ENCODE measurements at places on chromosomes 16 and 17.
A peak's percentile ranks its signal among the peaks of the same experiment; 100 is the strongest.

DNA sequence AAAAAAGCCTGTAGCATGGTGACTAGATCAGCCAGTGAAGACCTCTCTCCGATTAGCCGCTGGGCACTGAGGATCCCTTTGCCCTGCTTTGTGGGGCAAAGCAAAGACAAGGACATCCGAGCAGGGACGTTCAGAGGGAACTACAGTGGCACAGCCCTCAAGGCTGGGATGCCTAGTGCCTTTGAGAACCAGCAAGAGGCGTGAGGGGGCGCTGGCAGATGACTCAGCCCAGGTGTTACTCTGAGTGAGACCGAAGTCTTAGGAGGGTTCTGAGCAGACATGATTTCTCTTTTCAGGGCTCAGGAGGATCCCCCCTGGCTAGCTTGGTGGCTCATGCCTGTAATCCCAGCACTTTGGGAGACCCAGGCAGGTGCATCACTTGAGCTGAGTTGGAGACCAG, 178.6 kb downstream of the CPPED1 start:
- no peak for DNase-seq

DNA sequence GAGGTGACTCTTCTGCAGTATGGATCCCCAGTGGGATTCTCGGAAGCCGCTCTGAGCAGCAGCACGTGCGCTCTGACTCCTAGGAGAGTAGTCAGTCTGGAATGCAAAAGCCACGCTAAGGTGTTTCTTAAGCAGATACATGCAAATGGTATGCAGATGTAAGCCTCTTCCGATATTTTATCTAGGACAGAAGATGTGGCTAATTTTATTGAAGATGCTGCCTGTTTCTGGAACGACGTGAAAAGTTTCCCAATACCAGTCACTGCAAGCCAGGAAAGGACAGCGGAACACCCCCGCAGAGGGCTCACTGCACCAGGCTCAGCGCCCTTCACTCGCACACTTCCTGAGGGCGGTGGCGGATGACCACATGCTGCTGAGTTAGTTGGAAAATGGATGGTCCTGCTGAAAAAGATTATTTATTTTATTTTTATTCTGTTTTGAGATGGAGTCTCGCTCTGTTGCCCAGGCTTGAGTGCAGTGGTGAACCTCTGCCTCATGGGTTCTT, 10.1 kb downstream of the FADS6 start:
- no peak for DNase-seq

DNA sequence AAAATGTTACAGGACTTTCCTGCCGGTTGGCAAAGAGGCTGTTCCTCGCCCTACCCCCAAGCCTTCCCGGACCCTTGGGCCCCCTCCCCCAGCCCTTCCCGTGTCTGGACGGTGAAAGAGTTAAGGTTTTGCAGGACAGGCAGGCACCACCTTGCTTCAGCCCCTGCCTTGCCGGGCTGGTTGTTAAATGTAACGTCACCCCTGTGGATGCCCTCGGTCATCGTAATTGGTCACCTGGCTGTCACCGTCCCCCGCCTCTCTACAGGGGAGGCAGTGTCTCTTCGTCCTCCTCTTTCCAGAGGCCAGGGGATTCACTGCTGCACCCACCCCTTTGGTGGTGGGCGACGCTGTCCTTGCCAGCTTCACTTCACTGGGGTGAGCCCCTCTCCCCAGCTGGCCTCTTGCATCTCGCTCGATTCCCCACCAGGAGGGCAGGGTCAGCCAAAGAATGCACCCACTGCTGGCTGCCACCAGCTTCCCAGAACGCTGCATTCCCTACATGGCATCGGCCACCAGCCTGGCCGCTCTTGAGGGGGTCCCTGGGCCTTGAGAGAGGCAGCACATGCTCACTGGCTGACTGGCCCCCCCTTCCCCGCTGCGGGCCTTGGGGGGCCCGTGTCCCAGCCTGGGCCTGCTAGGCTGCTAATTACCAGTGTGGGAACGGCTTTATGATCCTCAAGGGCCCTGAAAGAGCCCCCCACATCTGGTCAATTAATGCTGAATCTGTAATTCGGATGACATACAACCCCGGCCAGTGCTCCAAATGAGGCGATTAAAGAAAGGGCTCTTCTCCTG, 25.2 kb upstream of the GSE1 start:
- DNase-seq = no peak

GRCh38 chr17:50763716-50764475, 3.4 kb downstream of the ANKRD40CL start:
- DNase-seq = no peak

GRCh38 chr17:74151551-74152315, 51.7 kb upstream of the RPL38 start:
- DNase-seq = no peak

DNA sequence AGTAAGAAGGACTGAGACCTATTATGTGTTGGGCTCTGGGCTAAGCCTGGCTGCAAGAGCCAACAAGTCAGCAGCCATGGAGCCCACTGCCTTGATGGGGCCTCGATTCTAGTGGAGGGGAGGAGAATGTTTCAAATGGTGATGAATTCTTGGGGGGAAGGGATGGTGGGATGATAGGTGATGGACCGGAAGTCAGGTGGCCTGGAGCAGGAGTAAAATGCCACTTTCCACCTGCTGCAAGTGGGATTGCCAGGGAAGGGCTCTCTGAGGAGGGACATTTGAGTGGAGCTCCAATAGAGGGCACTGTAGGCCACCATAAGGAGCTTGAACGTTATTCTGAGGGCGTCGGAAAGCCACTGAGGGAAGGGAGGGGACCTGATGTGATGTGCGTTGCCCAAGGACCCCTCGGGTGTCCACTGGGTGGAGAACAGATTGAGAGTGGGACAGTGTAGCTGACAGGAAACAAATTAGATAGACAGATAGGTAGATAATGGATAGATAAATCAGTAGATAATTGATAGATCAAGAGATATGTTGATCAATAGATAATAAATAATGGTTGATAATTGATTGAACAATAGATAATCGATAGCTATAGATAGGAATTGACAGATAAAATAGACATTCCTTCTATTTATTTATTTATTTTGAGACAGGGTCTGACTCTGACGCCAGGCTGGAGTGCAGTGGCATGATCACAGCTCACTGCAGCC, 18.2 kb upstream of the NXPH3 start:
- DNase-seq = peak; percentile 33

- no peak for DNase-seq
Measured at GRCh38 chr17:57968456-57968855, 13.2 kb upstream of the CUEDC1 start.

DNA sequence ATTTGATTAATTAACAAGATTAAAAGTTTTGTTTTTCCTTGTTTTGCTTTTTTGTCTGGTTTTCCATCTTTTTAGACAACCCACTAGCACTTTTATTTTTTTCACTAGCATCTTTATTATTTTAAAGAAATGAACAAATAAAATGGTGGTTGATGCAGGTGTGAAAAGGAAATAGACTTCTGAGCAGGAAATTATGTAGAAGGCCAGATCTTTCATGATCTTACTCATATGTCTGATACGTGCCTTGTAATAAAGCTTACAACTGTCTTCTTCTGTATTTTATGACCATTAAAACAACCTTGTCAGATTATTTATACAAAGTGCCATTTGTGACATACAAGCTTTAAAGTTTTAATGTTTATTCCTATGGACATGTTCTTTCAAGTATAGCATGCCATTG, 6.3 kb downstream of the SLFN12L start:
- DNase-seq = no peak

DNA sequence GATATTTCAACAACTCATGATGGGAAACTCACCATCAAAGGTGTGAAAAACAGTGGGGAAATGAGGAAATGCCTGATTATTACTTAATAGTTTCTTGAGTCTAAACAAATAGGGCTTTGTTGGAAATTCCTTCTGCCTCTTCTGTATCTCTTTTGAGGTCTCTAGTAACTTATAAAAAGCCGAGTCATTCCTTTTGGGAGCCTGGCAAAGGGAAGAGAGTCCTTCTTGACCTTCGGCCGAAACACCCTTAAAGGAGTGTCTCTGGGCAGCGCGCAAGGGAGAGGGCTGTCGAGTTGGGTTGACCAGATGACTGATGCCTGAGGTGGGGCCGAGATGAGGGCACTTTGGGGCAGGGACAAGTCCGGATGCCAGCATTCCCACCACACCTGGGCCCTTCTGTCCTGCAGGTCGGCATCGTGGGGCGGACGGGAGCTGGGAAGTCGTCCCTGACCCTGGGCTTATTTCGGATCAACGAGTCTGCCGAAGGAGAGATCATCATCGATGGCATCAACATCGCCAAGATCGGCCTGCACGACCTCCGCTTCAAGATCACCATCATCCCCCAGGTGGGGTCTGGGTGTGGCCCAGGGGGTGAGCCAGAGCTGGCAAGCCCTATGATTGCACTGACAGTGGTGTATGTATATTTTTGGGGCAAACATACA, 89.2 kb downstream of the ABCC6 start:
- no peak for DNase-seq

DNA sequence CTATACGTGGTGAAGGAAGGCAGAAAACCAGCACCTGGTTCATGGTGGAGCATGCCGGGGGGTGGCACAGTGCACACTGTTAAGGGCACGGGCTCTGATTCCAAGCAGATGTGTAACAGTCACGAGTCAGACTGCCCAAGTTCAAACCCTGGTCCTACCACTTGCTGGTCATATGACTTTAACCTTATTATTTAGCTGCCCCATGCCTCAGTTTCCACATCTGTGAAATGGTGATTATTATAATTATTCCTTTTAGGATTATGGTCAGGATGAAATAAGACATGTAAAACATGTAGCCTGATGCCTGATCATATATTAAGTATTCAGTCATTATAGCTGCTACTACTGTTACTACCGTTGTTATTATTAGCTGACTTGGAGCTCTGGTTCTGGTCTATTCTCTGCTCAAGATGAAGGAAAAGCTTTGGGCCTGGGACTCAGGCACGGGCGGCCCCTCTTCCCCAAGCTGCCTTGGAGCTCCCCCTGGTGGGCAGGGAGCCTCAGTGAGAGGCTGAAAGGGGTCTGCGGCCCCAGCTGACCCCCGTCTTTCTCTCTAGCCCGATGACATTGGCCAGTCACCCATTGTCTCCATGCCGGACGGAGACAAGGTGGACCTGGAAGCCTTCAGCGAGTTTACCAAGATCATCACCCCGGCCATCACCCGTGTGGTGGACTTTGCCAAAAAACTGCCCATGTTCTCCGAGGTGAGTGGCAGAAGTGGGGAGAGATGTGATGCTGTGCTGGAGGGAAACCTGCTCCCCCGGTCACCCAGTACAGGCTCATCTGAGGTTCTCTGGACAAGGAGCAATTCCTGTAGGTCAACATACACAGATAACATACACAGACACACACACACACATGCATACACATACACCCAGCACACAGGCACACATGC, 14.0 kb downstream of the NR1D1 start:
- no peak for DNase-seq

DNA sequence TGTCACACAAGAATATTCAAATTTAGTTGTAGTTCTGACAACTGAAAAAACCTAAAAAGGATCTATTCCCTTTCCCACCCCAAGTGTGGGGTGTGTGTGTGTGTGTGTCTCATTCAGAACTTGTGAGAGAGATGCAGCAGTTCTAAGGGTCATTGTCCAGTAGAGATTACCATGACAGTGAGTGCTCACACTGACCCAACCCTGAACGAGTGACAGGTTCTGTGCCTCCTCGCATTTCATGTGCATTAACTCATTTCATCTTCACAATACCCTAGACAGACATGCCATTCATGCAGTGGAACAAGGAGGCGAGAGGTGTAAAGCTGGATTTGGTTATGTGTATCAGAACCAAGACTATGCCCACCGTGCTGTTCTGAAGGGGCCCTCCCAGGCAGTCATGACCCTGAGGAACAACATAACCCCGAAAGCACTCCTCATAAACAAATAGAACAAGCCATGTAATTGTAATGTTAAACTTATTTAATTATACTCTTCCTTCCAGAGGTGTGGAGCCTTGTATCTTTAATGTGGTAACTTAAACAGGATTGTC, 102.1 kb downstream of the CLEC16A start:
- DNase-seq = no peak

DNA sequence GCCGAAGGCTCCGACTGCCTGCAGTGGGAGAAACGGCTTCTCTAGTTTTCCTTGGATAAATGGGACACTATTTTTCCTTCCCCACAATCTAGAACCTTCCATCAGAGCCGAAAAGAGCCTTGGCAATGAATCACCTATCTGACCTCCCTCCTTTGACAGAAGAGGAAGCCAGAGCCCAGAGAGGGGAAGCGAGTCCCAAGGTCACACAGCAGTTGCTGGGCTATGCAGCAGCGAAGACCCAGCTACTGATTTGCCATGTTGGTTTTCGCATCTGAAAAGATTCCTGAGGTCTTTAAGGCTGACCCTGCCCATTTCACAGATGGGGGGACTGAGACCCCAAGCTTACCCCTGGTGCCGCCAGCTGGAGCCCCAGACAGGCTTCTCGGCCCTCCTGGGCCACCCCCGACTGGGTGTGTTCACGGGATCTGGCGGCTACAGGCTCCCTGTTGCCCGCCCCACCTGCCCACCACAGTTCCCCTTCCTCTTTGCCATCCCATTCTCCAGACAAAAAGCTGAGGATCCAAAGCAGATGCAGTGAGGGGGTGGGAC, 45.9 kb downstream of the RAI1 start:
- no peak for DNase-seq

- no peak for DNase-seq
Measured at GRCh38 chr16:11398851-11399250, 53.6 kb downstream of the RMI2 start.

GRCh38 chr16:74991593-74992403, 6.9 kb upstream of the WDR59 start:
- no peak for DNase-seq

GRCh38 chr16:6020162-6020985, 922.8 kb upstream of the EEF2KMT start:
- DNase-seq = no peak

- no peak for DNase-seq
Measured at GRCh38 chr17:22507823-22508222, 815.5 kb downstream of the KCNJ18 start.

DNA sequence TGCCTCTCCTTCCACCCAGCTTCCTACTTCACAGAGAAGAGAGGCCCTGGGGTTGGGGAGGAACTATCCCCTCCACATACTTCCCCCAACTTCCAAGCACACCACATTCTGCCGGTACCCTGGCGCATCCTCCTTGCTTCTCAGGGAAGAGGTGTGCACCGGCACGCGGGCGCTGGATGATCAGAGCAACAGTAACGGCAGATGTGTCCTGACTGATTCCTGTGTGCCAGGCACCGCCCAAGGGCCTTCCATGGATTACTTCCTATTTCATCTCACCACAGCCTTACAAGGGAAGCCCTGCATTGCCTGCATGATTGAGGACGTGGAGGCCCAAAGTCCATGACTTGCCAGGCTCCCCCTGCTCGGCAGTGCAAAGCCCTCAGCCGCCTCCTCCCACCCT, 21.1 kb upstream of the MLKL start:
- DNase-seq = no peak
